ENCODE measurements at places on chromosomes 1 and 21.

GRCh38 chr1:1665815-1666251 is 7.0 kb upstream of the CDK11B start:
- DNase-seq: no peak

DNA sequence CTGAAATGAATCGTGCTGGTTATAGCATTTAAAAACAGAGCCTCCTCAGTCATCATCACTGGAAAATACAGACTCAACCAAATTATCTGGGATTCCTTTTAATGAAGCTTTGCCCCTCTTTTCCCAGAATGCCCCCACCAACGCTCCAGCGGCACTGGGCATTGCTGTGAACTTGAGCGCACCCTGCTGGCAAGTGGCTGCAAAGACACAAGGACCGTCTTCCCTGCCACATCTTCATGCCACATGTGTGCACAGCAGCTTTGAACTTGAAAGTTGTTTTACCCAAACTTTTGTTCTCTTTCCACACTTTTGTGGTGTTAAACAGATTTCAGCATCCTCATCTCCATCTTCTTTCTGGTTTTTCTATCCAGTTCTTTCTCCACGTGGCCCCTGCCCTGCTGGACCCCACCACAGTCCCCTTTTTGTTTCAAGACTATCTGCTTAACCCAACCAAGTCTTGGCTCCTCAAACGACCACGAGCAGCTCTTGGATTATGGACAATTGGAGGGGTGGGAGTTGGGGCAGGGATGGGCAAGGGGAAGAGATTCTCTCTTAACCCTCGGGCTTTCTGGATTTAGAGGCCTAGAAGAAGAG is 12.8 kb upstream of the LMX1A start:
- peak; percentile 31 for DNase-seq

- DNase-seq: no peak
Observed at GRCh38 chr1:153872934-153873333, 49.8 kb downstream of the GATAD2B start.

- DNase-seq: peak; percentile 25
Observed at GRCh38 chr1:30758785-30759380, 1.3 kb upstream of the LAPTM5 start.

- peak; percentile 90 for DNase-seq
Observed at GRCh38 chr21:34029743-34030528, 43.4 kb upstream of the MRPS6 start.

- no peak for DNase-seq
Observed at GRCh38 chr21:42544544-42544943, 30.9 kb downstream of the SLC37A1 start.

- DNase-seq: no peak
Observed at GRCh38 chr1:147111381-147112130, 60.7 kb downstream of the PRKAB2 start.

GRCh38 chr1:93394514-93394913 is 48.8 kb downstream of the DR1 start:
- DNase-seq: peak; percentile 8

DNA sequence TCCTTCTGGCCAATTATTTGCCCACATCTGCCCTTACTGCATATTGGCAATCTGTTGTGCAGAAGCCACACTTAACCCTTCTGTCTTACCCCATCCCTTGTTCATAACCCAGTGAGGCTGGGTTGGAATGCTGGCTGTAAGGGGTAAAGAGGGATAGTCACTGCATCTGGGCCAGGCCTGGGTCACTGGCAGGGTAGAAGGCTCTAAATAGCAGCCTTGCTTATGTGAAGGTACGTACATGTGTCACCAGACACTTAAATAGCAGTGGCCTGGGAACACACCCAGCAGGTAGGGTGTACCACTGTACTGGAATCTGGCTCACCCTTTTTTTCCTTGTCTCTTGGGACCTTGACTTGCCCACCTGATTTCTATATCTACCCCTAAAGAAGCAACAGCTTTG is 9.9 kb upstream of the TARS2 start:
- peak; percentile 20 for DNase-seq

- DNase-seq: no peak
Observed at GRCh38 chr1:6111991-6112689, 66.5 kb downstream of the KCNAB2 start.

GRCh38 chr1:41913014-41913413 is 5.7 kb downstream of the HIVEP3 start:
- DNase-seq: no peak

DNA sequence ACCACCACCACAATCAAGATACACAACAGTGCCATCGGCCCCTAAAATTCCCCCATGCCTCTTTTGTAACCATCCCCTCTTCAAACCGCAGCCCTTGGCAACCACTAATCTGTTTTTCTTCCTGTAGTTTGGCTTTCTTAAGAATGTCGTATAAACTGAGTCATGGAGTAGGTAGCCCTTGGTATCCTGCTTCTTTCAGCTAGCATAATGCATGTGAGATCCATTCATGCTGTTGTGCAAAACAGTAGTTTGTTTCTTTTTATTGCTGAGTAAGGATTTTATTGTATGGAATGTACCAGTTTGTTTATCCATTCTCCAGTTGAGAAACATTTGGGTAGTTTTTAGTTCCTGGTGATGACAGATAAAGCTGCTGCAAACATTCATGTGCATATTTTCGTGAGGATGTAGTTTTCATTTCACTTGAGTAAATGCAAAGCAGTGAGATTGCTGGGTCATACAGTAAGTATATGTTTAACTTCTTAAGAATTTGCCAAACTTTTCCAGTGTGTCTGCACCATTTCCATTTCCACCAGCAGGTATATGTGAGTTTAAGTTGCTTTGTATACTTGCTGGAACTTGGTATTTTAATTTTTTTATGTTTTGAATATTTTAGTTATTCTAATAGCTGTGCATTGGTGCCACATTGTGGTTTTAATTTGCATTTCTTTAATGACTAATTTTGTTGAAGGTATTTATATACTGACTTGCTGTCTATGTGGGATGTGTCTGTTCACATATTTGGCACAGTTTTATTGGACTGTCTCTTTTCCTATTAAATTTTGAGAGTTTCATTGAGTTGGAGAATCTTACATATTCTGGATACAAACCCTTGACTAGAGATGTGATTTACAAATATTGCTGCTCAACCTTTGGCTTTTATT is 148.4 kb upstream of the MAP1LC3C start:
- DNase-seq: peak; percentile 20

DNA sequence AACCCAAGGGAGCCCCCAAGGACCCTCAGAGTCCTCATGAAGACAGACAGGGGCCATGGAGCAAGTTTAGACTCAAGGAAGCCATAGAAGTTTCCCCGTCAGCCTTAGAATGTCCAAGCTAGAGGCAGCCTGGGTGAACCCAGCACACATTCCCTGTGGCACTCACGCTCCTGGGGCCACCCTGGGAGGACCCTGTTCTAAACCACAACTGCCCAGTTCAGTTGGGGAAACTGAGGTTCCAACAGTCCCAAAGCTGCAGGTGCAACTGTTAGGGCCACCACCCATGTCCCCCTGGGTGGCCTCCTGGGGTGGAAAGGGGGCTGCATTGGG is 9.3 kb downstream of the WNT3A start:
- no peak for DNase-seq

DNA sequence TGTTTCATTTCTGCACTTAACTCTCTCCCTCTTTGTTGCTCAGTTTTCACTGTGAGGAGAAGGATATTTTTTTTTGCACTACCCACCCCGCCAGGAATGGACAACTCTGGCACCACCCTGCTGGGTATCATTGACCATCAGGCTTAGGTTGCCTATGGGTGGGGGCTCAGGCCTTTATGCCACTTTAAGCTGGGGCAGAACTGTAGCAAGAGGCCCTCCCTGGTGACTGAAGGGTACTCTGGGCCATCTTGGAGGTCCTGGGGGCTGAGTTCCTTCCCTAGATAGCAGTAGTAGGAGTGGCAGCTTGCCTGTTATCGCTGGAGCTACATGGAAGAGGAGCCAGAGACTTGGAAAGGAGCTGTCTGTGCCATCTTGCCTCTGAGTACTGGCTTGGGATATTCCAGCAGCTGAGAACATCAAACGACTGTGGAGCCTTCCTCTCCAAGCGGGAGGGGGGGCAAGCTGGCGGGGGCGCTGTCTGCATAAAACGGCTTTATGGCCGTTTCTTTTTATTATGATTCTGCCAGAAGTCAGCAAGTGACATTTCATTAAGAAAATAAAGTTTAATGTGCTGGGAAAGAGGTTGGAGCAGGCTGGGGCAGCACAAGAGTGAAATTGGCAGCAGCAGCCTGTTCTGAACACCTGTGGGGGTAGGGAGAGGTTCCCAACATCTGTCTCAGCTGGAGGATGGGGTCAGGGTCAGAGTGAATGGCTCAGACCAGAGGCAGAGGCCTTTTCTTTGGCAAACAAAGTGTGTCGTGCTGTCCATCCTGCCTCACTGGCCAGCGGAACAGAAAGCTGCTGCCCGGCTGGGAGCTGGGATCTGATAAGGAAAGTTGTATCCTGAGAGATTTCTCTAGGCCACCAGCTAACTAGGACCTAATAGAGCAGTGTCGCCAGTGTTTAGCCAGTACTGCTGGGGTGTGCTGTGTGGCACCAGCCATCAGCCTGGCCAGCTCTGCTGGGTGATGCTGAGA is 32.9 kb downstream of the TMEM53 start:
- no peak for DNase-seq

- no peak for DNase-seq
Observed at GRCh38 chr21:45488931-45489721, 53.1 kb downstream of the SLC19A1 start.

- peak; percentile 30 for DNase-seq
Observed at GRCh38 chr1:154418062-154418921, 13.1 kb downstream of the IL6R start.

GRCh38 chr1:220572416-220572815 is 44.5 kb downstream of the MARK1 start:
- DNase-seq: no peak

DNA sequence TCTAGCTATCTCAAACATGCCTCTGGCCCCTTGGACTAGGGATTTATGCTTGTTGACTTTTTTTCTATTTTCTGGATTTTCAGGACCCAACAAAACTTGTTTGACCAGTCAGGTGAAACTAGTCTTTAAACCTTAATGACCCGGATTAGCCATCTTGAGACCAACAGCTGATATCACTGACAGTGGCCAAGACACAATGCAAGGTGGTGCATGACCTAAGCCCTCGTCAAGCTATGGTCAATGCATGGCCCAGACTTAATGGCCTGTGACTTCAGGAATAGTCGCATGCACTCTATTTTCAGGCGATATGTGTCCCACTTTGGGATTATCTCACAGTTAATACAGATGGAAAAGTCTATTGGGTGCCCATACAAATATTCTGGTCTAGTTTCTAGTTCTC is 190.4 kb downstream of the ZBTB18 start:
- DNase-seq: no peak

All from iris pigment epithelial cell (primary cell).